ENCODE measurements at places on chromosomes 3 and 15. TPM values are rescaled to one million over a fixed set of nuclear protein-coding genes. Genes with fewer than 3 reads are reported as not detected.
A peak's percentile ranks its signal among the peaks of the same experiment; 100 is the strongest.

The HES1 gene
- total RNA-seq = 2.5 TPM

GRCh38 chr3:66037986-66038369, 740 bp downstream of the MAGI1 start:
- peaks cover 2% of the 10 kb centered on the region for H3K36me3 ChIP-seq
- H3K4me3 ChIP-seq = peak overlapping the region; percentile 94
- H3K27ac ChIP-seq = peak overlapping the region; percentile 75
- H3K4me1 ChIP-seq = peaks cover 16% of the 10 kb centered on the region

GRCh38 chr3:24689353-24689752, 194.7 kb upstream of the THRB start:
- H3K36me3 ChIP-seq = no peaks in the 10 kb centered on the region
- no peak for DNase-seq
- no peak overlapping the region for H3K27ac ChIP-seq
- H3K27me3 ChIP-seq = peaks cover 17% of the 10 kb centered on the region

- no peak overlapping the region for H3K27ac ChIP-seq
- no peaks in the 10 kb centered on the region for H3K4me1 ChIP-seq
- no peaks in the 10 kb centered on the region for H3K36me3 ChIP-seq
- H3K27me3 ChIP-seq = peaks cover 7% of the 10 kb centered on the region
- H3K4me3 ChIP-seq = no peak overlapping the region
Observed at GRCh38 chr3:43867436-43868072, 176.8 kb downstream of the ABHD5 start.

DNA sequence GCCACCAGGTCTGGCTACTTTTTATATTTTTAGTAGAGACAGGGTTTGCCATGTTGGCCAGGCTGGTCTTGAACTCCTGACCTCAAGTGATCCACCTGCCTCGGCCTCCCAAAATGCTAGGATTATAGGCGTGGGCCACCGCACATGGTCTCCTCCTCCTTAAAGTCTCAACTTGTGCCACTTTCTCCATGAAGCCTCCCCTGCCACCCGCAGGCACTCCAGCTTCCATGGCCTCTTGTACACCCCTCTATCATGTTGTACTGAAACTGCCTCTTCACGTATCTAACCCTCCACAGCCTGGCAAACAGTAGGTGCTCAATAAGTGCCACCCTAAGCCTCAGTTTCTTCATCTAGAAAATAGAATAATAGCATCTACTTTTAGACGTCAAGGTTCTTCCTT, 39.9 kb downstream of the ISG20 start:
- H3K36me3 ChIP-seq = no peaks in the 10 kb centered on the region
- H3K4me3 ChIP-seq = no peak overlapping the region
- H3K4me1 ChIP-seq = no peaks in the 10 kb centered on the region
- no peak overlapping the region for H3K27ac ChIP-seq

DNA sequence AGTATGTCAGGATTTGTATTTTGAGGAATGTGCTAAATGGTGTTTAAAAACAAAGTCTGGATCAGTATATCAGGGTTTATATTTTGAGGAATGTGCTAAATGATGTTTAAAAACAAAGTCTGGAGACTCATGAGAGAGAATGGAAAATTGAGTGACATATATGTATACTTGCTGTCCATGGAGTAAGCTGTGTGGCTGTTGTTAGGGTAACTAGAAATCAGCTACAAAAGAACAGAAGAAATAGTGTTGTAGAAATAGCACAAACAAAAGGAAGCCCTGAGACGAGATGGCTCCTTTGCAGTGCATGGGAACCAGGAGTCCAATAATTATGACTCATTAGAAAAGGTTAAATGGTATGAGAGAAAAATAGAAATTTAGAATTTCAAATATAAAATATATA, 282.7 kb upstream of the MANF start:
- H3K4me1 ChIP-seq = no peaks in the 10 kb centered on the region
- no peak overlapping the region for H3K4me3 ChIP-seq
- no peaks in the 10 kb centered on the region for H3K27me3 ChIP-seq
- H3K27ac ChIP-seq = no peak overlapping the region
- H3K36me3 ChIP-seq = no peaks in the 10 kb centered on the region

The PPP1R14D gene
- not detected for total RNA-seq

DNA sequence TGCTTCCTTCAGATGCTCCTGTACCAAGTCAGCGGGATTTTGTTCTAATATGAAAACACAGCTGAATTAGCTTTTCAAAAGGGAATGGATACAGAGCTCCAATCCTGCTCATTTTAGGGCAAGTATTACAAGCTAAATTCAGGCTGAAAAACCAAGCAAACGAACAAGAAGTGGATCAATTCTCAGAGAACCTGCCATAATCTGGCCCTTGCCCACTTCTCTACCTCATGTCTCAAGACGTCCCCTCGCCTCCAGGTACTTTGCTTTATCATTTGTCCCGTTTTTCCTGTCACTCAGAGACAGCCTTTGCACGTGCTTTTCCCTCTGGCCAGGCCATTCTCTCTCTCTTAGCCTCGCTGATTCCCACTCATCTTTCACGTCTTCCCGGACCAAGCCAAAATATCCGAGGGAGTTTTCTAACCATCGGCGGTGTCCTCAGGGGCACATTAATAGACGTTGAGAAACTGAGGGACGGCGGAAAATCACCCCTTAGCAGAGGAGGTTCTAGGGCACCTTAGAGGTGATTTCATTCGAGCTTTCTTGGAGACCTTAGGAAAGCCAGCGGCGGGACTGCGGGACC, 654 bp downstream of the SUSD5 start:
- H3K4me3 ChIP-seq = no peak overlapping the region
- H3K36me3 ChIP-seq = no peaks in the 10 kb centered on the region
- H3K4me1 ChIP-seq = peaks cover 8% of the 10 kb centered on the region

The RPL29 gene
- total RNA-seq = 1,596 TPM

DNA sequence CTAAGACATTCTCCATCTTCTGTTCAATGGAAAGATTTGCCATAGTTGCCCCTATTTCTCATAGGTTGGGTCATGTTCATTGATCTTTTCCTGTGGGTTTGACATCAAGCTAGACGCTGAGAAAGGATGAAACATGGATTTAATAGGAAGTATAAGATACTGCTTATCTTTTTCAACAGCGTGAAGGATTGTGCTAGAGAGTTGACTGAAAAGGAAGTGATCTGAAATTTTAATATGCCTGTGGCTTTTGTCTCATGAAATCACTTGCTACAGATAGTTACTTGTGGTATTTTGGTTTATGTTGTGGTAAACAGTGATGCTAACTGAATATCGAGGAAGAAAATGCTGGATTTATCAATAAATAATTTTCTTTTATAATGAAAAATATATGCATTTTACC, 442.9 kb downstream of the EDEM1 start:
- no peaks in the 10 kb centered on the region for H3K4me1 ChIP-seq
- no peaks in the 10 kb centered on the region for H3K27me3 ChIP-seq
- no peak overlapping the region for H3K4me3 ChIP-seq
- no peak for DNase-seq
- H3K27ac ChIP-seq = no peak overlapping the region
- H3K36me3 ChIP-seq = no peaks in the 10 kb centered on the region

GRCh38 chr3:134917631-134918030, 122.6 kb downstream of the EPHB1 start:
- H3K4me3 ChIP-seq = no peak overlapping the region
- no peak for DNase-seq
- H3K36me3 ChIP-seq = no peaks in the 10 kb centered on the region
- peaks cover 3% of the 10 kb centered on the region for H3K27me3 ChIP-seq
- H3K27ac ChIP-seq = no peak overlapping the region

The XCR1 gene
- total RNA-seq = 0.05 TPM

The MB21D2 gene
- total RNA-seq = 18.0 TPM

GRCh38 chr3:166484470-166484869, 647.2 kb upstream of the BCHE start:
- H3K27ac ChIP-seq = no peak overlapping the region
- no peaks in the 10 kb centered on the region for H3K36me3 ChIP-seq
- no peaks in the 10 kb centered on the region for H3K4me1 ChIP-seq
- H3K4me3 ChIP-seq = no peak overlapping the region

The PLCH1 gene
- 0.10 TPM for total RNA-seq

The FNDC3B gene
- 31.5 TPM for total RNA-seq

DNA sequence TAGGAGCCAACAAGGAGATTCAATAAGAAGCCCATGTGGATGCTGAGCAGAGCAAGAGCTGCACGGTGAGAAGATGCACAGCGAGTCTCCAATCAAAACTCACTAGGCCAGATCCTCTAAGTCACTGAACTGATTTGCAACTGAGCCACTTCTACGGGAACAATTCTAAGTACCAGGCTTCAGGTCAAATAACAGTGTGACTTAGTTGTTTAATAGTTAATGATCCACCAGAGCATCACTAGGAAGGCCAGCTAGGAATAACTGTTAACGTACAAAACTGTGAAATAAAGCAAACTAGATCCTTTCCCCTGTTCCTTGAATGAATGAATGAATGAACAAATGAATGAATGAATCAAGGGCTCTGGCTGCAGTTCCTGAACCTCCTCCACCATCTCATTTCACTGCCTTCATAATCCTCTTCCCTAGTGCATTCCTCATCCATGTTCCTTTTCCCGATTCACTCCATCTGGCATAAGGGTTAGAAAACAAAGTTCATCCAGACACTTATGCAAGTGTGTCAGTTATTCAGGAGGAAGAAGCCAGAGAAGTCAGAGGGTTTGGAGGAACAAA, 59.7 kb downstream of the ATP8B4 start:
- H3K4me3 ChIP-seq = peak overlapping the region; percentile 72
- H3K36me3 ChIP-seq = peaks cover 25% of the 10 kb centered on the region
- peaks cover 74% of the 10 kb centered on the region for H3K4me1 ChIP-seq
- no peak for DNase-seq
- H3K27me3 ChIP-seq = peaks cover 2% of the 10 kb centered on the region
- peak overlapping the region; percentile 62 for H3K27ac ChIP-seq

- peaks cover 75% of the 10 kb centered on the region for H3K36me3 ChIP-seq
- H3K4me3 ChIP-seq = no peak overlapping the region
- no peak for DNase-seq
- peaks cover 88% of the 10 kb centered on the region for H3K4me1 ChIP-seq
Observed at GRCh38 chr3:16379838-16380237, 114.8 kb downstream of the OXNAD1 start.

The TEX264 gene
- total RNA-seq = 52.0 TPM

- H3K27ac ChIP-seq = no peak overlapping the region
- no peak for DNase-seq
- peaks cover 7% of the 10 kb centered on the region for H3K36me3 ChIP-seq
- no peak overlapping the region for H3K4me3 ChIP-seq
Observed at GRCh38 chr15:63920504-63921175, 86.9 kb upstream of the HERC1 start.

DNA sequence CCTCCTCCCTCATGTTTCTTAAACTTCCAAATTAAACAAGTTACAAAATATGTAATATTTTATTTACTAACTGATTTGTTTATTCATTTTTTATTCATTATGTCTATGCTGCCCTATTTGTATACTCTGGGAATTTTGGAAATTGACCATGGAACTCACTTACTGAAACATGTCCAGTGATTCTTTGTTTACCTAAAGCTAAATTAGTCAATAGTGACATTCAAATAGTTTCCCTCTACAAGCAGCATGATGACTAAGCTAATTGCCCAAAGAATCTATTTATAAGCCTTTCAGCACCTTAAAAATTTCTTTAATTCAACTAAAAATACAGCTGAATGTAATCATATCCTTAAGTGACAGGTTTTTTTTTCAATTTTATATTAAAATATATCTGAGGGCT, 437.7 kb downstream of the SI start:
- H3K27ac ChIP-seq = no peak overlapping the region
- H3K36me3 ChIP-seq = no peaks in the 10 kb centered on the region
- no peaks in the 10 kb centered on the region for H3K27me3 ChIP-seq
- no peaks in the 10 kb centered on the region for H3K4me1 ChIP-seq

GRCh38 chr15:96037584-96037983, 292.9 kb upstream of the NR2F2 start:
- H3K4me1 ChIP-seq = peaks cover 4% of the 10 kb centered on the region
- H3K27me3 ChIP-seq = peaks cover 46% of the 10 kb centered on the region
- H3K27ac ChIP-seq = no peak overlapping the region
- DNase-seq = no peak

DNA sequence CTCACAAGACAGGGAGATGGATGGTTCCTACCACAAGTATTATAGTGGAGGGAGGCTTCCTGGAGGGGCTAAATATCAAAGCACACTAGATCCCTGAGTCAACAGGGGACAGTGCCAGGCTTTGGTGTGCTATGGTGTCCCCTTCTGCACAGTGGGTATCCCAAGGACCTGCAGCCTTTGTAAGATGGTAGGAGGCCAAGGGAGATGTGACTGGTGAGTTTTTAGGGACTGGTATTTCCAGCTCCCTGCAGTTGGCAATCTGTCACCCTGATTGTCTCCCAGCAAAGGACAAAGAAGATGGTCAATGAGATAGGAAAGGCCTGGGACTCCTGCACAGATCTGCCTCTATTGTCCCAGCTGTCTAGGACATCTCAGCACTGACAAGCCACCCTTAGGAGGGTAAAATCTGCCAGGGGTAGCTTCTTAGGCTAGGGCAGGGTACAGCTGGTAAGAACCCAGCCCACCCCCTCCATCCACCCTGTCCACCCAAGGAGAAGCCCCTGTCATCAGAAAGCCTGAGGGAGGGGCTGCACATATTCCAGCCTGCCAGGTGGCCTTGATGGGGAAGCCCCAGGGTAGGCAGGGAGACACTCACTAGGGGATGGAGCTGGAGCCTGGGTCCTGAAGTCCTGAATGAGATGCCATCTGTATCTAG, 631 bp downstream of the CYP1A1 start:
- peaks cover 17% of the 10 kb centered on the region for H3K4me1 ChIP-seq
- H3K4me3 ChIP-seq = peak overlapping the region; percentile 62
- H3K27ac ChIP-seq = no peak overlapping the region
- no peaks in the 10 kb centered on the region for H3K36me3 ChIP-seq
- no peak for DNase-seq

- no peak overlapping the region for H3K27ac ChIP-seq
- no peak for DNase-seq
- H3K36me3 ChIP-seq = peaks cover 32% of the 10 kb centered on the region
- no peak overlapping the region for H3K4me3 ChIP-seq
- H3K4me1 ChIP-seq = peaks cover 11% of the 10 kb centered on the region
Observed at GRCh38 chr3:48708481-48708889, 8.5 kb downstream of the IP6K2 start.

DNA sequence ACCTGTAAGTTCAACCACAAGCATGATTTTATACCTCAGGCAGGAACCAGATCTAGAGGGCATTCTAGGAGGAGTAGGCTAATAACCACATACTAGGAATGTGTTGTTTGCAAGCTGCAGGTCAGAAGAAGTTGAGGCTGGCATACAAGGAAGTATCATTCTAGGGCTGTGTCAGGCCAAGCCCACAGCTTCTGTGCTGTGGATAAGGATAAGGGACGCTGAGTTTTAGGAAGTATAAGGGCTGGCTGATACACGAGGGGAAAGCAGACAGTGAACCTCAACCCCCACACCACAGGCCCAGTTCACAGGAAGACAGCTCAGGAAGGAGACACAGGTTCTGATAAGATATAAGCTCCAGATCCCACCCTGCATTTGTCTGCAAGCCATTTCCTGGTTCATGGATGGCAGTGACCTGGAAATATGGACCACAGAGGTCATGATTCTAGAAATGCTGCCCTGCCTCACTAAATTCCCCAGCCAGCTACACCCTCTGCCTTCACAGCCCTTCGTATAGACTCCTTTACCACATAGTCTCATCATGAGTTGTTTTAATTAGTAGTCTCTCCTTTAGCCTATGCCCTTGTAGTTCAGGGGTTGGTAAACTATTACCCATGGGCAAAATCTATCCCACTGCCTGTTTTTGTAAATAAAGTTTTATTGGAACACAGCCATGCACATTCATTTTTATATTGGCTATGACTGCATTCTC, 260.7 kb downstream of the OPA1 start:
- peaks cover 4% of the 10 kb centered on the region for H3K4me1 ChIP-seq
- no peak overlapping the region for H3K4me3 ChIP-seq
- H3K36me3 ChIP-seq = no peaks in the 10 kb centered on the region
- no peak for DNase-seq

The SLC15A2 gene
- 3.3 TPM for total RNA-seq
